ENCODE measurements at places on chromosomes 2 and 18.

DNA sequence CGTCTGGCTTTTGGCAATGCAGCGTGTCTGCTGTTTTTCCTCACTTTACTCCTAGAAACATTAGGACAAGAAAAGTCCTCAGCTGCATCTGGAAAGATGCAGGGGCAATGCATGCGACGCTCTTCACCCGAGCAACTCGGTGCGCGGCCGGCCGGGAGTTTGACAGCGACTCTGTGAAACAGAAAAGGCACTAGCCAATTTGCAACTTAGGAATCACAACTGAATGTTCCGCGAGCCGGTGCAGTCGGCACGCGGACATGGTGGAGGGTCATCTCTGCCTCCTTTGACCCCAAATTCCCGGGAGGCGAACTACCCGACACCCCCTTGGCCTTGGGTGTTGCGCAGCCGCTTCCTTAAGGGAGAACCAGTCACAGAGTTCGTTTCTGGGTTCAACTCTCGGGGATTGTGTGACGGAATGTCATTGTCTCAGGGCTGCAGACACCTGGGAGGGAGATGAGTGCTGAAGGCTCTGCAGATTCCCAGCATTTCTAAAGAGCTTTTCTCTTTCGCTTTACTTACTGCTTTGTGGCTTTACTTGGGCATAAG is 9.8 kb downstream of the NR4A2 start:
- no peak for DNase-seq

DNA sequence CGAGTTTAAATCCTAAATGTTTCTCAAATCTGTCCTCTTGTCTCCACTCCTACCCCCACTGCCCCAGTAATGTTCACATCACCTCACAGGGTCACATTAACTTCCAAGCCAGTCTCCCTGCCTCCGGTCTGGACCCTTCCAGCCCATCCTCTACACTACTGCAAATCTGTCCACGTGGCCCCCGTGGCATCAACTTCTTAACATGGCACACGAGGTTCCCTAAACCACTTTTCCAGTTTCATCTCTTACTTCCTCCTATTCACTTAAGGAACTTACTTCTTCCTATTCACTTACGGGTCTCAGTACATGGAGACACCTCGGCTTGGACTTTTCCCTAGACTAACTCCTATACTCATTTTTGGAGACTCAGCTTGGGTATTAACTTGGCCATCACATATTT is 27.0 kb downstream of the MRPL33 start:
- no peak for DNase-seq

DNA sequence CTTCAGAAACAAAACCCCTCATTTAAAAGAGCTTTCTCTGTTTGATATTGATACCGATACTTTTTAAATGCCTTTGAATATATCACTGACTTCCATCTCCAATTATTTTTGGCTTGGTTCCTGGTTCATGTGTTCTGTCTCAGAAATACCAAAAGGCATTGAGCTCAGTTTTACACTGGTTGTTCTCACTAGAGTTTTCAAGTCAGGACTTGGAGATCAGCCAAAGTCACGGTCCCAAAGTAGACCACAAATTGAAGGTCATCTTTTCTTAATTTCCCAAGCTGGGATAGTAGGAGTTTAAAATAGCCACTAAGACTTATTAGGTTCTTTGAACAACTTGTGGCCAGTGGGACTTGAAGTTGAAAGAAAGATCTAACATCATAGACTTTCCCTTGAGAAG is 24.2 kb downstream of the DHRS9 start:
- DNase-seq, result no peak

DNA sequence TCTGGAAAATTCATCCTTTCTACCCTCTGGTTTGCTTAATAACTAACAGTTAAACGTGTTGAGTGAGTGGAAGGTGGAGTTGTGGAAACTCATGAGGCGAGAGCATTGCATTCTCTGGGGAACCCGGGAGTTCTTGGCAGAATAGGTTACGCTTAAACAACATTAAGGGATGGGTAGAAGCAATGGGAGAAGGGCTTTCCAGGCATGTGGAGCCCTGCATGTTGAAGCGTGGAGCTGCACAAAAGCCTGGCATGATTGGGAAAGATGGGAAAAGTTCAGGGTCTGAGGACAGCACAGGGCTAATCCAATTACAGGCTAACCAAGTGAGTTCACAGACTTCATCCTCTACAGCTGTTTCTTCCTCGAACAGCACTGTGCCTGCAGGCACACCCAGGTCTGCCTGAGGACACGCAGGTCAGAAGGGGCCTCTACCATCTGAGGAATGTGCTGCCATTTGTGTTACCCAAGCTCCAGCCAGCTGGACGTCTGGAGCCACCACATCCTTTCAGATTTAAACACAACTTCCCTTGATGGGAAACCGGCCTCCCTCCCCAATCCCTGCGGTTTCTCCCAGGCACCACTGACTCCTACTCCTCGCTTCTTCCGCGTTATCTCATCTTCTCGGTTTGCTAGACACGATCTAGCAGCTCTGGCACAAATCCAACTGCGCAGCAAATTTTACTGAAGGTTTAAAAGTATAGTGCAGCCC is 164.2 kb downstream of the ANTXR1 start:
- DNase-seq, result peak; percentile 69

DNA sequence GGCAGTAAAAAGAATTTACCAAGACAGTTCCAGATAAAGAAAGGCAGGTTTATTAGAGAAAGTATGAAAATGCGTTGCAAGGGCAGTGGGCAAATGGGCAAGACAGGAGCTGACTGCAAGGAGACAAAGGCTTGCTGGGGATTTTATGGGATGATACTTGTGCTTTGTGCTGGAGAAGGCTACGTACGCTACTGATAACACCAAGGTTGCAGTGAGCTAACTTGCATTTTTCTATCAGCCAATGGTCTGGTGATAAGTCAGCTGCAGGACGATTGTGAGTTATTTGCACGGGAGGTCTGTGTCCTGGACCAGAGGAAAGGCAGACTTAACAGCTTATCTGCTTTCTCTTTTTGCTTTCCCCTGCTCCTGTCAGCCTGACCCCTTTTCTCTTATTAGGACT is 116.5 kb downstream of the PMS1 start:
- no peak for DNase-seq

GRCh38 chr18:13427354-13427753 is 208.8 kb downstream of the LDLRAD4 start:
- no peak for DNase-seq

GRCh38 chr2:119739580-119740255 is 20.0 kb upstream of the PTPN4 start:
- DNase-seq, result no peak

GRCh38 chr2:186302263-186302662 is 183.8 kb upstream of the ZC3H15 start:
- no peak for DNase-seq

DNA sequence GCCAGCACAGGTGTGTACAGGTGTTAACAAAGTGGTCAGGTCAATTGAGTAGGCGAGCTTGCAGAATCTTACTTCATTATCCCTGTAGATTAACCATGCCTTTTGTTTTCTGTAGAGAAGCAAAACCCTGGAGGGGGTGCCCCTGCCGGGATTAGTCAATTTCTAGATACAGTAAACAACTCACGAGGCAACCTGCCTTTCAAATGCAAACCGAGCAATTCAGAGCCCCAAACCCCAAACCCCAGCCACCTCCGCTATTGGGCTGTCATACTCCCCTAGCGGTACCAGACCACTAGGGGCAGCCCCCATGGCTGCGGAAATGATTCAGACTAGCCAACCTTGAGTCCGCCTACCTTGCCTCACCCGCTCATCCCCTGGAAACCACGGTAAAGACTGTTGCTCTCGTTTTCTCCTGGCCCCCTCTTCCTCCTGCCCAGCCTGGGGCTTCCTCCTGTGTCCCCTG is 61.4 kb upstream of the KIF5C start:
- DNase-seq, result no peak

- DNase-seq, result no peak
Measured at GRCh38 chr18:10927286-10927992, 221.9 kb downstream of the PIEZO2 start.

- no peak for DNase-seq
Measured at GRCh38 chr2:174336501-174337336, 2.0 kb downstream of the SP9 start.

- no peak for DNase-seq
Measured at GRCh38 chr2:59032499-59032898, 791.4 kb upstream of the FANCL start.

- DNase-seq, result no peak
Measured at GRCh38 chr2:80255918-80256781, 48.4 kb downstream of the LRRTM1 start.

DNA sequence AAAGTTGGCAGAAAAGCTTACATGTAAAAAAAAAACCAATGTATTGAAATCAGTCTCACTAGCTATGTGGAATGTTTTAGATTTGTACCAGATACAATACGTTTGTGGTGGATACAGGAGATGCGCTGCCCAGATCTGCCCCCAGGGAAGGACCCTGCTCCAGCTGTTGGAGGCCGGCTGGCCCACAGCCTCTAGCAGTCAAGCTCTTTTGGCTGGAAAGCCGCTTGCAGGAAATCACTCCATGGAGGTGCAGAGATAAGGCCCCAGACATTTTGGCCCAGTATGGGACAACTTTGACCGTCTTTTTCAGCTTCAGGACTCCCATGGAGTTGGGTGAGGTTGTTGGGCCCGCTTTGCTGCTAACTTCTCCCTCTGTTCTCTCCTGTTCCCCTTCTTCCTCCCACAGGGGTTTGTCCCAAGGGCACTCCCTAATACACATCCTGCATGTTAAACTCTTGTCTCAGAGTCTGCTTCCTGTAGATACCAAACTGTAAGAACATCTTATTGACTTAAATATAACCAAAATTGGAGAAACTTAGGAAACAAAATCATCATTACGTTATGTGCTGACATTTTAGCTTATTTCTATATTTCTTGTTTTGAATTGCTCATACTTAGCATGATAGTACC is 1.7 kb upstream of the QPCT start:
- DNase-seq, result no peak

GRCh38 chr2:239231231-239232194 is 169.3 kb downstream of the HDAC4 start:
- peak; percentile 26 for DNase-seq

GRCh38 chr2:55460562-55460961 is 40.9 kb upstream of the CCDC88A start:
- no peak for DNase-seq

- DNase-seq, result no peak
Measured at GRCh38 chr2:134917888-134918525, 615 bp upstream of the CCNT2 start.

- DNase-seq, result no peak
Measured at GRCh38 chr18:69808399-69808798, 139.3 kb downstream of the CD226 start.

DNA sequence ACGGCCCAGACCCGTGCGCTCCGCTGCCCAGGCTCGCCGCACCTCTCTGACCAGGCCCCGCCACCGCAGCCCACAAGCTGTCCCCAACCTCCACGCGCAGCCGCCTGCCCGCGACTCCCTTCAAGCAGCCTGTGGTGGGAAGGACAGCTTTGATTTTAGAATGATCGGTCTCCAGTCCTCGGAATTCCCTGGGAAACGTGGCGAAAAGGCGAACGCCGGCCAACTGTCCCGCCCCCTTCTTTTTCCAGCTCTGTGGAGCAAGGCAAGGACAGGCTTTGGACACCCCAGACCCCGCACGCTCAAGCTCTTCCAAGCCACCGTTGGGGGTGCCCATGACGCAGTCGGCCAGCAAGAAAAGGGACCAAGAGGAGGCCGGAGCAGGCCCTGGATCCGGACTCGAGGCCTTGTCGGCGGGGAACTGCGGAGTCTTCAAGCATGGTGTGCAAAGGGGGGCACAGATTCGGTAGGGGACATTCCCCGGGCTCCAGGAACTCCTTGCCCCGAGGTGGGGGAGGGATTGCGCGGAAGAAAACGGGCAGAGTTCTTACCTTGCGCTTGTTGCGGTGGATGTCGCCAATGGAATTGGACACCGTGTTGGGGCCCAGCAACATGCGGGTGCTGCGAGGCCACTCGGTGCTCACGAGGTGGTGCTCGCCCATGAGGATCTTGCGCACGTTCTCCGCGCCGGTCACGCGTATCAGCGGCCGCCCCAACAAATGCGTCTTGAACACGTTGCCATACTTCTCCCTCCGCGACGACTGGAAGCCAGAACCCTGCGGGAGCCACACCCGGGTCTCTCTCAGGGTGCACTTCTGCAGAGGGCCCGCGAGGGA is 4.0 kb downstream of the CYP26B1 start:
- no peak for DNase-seq

- DNase-seq, result no peak
Measured at GRCh38 chr18:29693334-29693733, 1349.2 kb downstream of the DSC3 start.

DNA sequence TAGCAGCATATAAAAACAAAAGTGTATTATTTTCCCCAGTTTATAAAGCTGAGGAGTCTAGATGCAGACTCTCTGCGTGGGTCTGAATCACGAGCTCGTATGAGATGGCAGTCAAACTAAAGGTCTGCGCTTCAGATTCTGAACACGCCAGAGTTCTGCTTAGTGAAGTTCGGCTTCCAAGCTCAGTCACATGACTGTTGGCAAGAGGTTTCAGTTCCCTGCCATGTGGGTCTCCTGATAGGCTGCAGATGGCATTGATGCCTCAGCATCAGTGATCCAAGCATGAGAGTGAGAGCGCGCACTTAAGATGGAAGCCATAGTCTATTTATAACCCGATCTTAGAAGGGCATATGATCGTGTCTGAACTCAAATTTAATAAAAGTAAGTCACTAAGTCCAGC is 242.8 kb upstream of the DOK6 start:
- DNase-seq, result no peak

GRCh38 chr2:26735883-26736588 is 28.0 kb upstream of the SLC35F6 start:
- DNase-seq, result no peak

GRCh38 chr2:67135208-67135607 is 261.9 kb upstream of the ETAA1 start:
- DNase-seq, result no peak

DNA sequence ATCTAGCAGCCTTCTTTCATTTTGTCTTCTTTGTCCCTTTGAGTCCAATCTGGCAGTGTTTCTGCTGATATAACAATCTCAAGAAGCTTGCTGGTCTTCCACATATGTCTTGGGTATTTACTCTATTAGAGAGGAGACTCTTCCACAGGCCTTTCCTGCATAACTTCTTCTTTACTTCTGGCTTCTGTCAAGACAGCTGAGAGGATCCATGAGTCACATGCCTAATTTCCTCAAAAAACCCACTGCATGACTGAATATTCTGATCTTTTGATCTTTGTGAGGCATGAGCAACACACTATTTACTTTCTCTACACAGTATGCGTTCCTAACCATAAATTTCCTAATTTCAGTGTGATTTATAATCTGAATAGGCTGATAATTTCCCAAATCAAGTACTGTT is 5.1 kb upstream of the DCC start:
- DNase-seq, result no peak

DNA sequence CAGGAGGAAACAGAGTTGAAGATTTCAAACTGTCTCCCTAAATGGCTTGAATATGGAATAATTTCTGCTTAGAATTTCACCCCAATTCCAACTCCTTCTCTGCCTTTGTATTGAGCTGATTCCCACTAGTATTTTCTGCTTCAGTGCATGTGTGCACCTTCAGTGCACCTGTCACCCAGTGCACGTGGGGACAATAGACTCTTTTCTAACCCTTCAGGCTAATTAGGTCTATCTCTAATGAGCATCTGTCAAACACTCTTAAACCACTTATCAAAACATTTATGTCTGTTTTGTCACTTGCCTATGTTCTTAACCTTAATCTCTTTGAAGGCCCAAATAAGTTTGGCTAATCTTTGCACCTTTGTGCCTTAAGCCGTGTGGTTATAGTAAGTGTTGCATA is 232.0 kb upstream of the NETO1 start:
- DNase-seq, result no peak

Measured in ureter (tissue), 1 donor.